ENCODE measurements at places on chromosomes 12 and 14. TPM values are rescaled to one million over a fixed set of nuclear protein-coding genes. Genes with fewer than 3 reads are reported as not detected.

The SMOC1 gene
- total RNA-seq = 25.2 TPM

- no peak for DNase-seq
- no peaks in the 10 kb centered on the region for H3K27me3 ChIP-seq
- no peaks in the 10 kb centered on the region for H3K36me3 ChIP-seq
- H3K4me1 ChIP-seq = no peaks in the 10 kb centered on the region
- no peak overlapping the region for H3K27ac ChIP-seq
Observed at GRCh38 chr12:5792343-5792742, 152.7 kb downstream of the ANO2 start.

GRCh38 chr14:106174206-106174605, 647.8 kb downstream of the TMEM121 start:
- H3K27ac ChIP-seq = no peak overlapping the region
- DNase-seq = no peak
- H3K4me1 ChIP-seq = no peaks in the 10 kb centered on the region
- H3K36me3 ChIP-seq = no peaks in the 10 kb centered on the region
- H3K4me3 ChIP-seq = no peak overlapping the region
- no peaks in the 10 kb centered on the region for H3K27me3 ChIP-seq

GRCh38 chr12:96821592-96821991, 85.5 kb upstream of the NEDD1 start:
- H3K4me1 ChIP-seq = no peaks in the 10 kb centered on the region
- H3K36me3 ChIP-seq = no peaks in the 10 kb centered on the region
- DNase-seq = no peak
- H3K27me3 ChIP-seq = no peaks in the 10 kb centered on the region
- no peak overlapping the region for H3K4me3 ChIP-seq
- no peak overlapping the region for H3K27ac ChIP-seq

The SPRYD4 gene
- 2.3 TPM for total RNA-seq

Data from thoracic aorta (tissue), 2 donors.